GM06990 (cell line): ENCODE measurements at places on chromosomes 1 and 21.

DNA sequence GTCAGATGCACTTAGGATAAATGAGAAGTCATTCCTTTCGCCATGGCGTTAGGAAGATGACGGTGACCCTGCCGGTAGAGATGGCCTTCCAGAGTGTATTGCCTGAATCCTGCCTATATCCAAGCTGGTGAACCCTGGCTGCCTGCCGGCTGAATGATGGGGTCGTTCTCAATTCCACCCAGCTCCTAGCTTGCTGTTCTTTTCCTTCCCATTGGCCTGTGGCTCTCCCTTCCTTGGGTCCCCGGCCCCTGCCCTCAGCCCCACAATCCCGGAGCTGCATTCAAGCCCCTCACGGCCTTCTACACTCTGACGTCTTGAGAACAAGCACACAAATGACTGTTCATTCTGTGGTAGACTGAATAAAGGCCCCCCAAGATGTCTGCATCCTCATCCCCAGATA lies 28.2 kb upstream of the ZBTB21 start:
- DNase-seq = no peak

DNA sequence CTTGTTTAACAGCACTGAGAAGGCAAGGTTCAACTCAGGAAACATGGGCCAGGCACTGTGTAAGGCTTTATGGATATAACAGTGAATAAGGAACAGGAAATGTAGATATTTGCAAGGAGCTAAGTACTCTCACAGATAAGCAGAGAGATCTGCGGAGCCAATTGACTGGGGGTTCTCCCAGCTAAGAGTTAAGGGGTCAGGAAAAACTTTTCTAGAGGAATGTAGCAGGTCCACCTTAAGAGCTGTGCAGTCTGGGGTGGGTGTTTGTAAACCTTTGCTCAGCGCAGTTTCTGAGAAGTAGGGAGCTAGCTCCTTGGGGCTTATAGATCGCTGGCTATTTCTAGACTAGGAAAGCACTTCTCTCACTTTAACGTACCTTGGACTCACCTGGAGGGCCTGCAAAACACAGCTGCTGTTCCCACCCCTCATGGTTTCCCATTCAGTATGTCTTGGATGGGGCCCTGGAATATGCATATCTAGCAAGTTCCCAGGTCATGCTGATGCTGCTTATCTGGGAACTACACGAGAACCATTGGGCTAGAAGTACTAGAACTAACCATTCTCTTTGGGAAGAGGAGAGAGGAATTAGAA lies 51.7 kb downstream of the TLCD4 start:
- DNase-seq = no peak

- no peak for DNase-seq
Observed at GRCh38 chr1:221497046-221497445, 244.8 kb downstream of the DUSP10 start.

- no peak for DNase-seq
Observed at GRCh38 chr1:68010543-68010942, 39.9 kb downstream of the DIRAS3 start.

- DNase-seq = no peak
Observed at GRCh38 chr1:48680411-48681035, 96.2 kb downstream of the BEND5 start.
